ENCODE measurements at places on chromosomes 1 and 21. TPM values are rescaled to one million over a fixed set of nuclear protein-coding genes. Genes with fewer than 3 reads are reported as not detected.

CDA gene
- 4.2 TPM for polyA plus RNA-seq

DNA sequence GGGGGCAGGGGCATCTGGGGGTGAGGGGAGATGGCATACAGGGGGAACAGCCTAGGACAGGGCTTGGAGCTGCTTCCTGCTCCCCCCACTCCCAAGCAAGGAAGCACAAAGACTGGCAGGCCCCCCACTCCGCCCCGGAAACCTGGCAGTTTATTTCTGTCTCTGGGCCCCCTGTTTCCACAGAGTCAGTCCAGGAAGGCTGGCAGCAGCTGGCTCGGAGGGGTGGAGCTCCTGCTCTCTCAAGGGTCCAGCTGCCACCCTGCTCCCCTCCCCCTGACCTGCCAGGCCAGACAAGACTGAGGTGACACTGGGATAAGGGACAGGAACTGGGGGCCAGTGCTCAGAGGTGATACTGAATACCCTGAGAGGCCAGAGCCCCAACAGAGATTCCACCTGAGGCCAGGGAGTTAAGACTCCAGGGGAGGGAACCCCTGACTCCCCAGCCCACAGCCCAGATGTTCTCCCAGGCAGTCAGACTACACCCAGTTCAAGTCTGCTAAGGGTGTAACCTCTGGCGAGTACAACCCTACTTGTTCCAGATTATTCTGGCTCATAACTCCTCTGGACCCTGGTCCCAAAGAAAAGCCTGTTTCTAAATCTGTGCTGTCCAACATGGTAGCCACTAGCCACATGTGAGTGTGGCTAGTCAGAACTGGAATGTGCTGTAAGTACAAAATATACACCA is 26.3 kb downstream of the AHDC1 start:
- no peak for DNase-seq

DNA sequence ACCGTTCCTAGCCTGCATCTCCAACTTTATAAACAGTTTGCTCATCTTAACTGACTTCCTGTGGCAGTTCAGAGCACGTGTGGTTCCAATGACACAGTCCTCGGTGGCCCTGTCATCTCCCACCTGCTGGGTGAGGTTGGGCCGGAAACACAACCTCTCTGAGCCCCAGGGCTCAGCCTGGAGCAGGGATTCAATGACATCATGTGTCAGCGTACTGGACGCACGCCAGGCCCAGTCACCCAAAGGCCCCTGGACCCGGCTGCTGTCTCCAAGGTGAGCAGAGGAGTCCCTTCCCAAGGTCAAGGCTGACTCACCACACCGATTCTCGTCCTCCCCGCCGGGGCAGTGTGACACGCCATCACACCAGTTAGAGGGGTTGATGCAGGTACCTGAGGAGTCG is 19.9 kb downstream of the TMPRSS2 start:
- peak; percentile 64 for DNase-seq

DNA sequence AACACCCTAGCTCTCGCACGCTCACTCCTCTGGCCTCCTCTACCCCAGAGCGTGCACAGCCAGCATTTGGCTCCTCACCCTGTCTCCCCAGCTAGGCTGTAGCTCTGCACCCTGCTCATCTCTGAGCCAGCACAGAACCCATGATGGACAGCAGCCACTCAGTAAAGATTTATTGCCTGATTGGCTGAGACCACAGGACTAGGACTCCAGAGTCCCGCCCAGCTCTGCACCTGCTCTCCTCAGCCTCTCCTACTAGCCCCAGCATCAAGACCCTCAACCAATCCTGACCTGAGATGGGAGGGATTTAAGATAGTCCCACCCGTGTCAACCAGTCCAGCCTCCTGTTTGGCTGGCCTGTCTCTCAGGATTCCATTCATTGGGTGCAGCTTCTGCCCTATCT is 9.3 kb downstream of the C1QB start:
- DNase-seq: no peak

DNA sequence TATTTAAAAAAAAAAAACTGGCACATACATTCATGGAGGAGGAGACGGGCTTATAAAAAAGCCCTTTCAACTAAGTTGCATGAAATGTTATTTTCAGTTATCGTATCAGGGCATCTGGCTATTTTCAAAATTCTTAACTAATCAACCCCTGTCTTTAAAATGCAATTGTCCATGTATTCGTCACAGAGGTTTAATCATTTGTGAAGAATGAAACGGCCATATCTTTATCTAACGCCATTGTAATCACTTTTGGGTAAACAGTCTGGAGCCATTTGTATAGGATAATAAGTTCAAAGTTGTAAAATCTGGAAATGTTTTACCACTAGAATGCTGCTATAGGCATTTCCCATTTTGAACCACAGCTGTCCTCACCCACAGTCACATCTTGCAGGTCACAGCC is 30.4 kb downstream of the SLC30A10 start:
- no peak for DNase-seq

- peak; percentile 47 for DNase-seq
Measured at GRCh38 chr1:226604560-226605317, 56.2 kb downstream of the STUM start.

DNA sequence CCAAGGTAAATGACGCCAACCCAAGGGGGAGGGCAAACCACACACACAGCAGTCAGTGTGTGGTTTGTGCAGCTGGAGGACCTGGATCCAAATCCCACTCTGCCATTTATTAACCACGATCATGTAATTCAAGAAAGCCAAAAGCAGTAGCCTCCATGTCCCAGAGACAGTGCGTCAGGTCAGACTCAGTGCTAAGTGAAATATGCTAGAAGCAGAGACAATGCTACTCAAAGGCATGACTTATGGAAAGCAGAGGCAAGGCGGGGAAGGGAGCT is 13.6 kb downstream of the TTC39A start:
- no peak for DNase-seq

BCAN gene
- polyA plus RNA-seq: 0.10 TPM

GRCh38 chr1:110087812-110088738 is 17.6 kb upstream of the ALX3 start:
- DNase-seq: peak; percentile 66
